ENCODE measurements at places on chromosomes 11 and 22.
A peak's percentile ranks its signal among the peaks of the same experiment; 100 is the strongest.

GRCh38 chr11:110773442-110773841, 61.2 kb upstream of the ARHGAP20 start:
- DNase-seq, result no peak

- DNase-seq, result no peak
Observed at GRCh38 chr11:130118636-130119387, 40.8 kb upstream of the ST14 start.

DNA sequence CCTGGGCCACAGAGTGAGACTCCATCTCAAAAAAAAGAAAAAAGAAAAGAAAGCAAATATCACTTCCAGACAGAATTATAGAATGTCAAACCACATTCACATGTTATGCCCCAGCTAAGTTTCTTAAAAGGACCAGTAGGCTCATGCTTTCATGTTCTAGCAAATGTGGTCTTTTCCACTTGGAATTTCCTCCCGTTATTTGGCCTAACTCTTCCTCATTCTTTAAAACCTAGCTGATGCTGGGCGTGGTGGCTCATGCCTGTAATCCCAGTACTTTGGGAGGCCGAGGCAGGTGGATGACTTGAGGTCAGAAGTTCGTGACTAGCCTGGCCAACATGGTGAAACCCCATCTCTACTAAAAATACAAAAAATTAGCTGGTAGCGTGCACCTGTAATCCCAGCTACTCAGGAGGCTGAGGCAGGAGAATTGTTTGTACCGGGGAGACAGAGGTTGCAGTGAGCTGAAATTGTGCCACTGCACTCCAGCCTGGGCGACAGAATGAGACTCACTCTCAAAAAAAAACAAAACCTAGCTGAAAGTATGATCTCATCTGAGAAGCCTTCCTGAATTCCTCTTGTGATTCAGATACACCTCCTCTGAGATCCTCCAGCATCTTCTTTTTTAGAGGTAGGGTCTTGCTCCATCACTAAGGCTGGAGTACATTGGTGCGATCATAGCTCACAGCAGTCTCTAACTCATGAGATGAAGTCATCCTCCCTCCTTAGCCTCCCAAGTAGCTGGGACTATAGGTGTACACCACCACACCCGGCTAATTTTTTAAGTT, 50.4 kb downstream of the FCHSD2 start:
- no peak for DNase-seq

DNA sequence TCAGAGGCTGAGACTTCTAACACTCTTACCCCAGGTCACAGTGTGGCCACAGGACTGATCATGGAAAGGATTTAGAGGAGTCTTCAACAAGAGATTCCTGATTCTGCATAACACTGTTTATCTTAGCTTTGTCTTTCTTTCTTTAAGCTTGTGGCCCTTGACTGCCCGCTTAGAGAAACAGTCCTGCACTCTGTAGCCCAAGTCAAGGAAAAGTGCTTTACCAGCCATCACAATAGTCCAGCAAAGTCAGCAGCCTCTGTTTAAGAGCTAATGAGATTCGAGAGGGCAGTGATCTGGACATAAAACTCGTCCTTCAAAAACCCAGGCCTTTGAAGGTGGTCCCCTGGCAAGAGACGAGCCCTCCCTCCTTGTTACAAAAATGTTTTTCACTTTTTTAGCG, 30.0 kb downstream of the PRDM10 start:
- no peak for DNase-seq

DNA sequence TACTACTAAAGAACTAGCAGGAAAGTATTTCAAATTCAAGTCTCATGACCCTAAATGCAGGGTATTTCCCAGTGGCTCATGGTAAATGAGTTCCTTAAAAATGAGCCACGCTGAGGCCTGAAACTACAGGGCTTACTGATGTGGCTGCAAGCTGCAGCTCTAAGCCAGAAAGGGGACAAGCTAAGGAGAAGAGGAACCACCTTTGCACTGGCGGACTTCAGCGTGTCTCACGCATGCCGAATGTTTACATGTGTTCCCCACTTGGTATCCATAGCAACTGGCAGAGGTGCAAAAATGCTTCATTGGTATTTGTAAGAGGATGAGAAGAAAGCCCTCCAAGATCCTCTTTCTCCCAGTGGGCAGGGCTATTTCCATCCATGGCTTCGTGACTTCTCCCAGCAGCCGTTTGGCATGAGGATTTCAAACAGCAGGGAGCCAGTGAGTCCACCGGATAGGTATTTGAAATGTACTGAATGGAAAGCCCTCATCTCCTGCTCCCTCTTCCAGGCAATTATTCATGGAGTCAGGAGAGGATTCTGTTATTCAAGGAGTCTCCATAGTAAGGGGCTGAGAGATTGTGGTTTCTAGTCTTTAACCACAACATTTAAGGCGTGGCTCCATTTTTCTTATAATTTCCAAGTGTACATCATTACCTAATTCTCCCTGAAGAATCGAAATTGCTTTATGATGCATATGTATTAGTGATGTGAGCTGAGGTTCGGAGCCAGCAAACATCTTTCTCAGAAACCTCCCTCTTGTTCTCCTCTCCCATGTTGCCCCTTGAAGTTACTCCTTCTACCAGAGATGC, 55.3 kb upstream of the CD44 start:
- DNase-seq, result no peak

DNA sequence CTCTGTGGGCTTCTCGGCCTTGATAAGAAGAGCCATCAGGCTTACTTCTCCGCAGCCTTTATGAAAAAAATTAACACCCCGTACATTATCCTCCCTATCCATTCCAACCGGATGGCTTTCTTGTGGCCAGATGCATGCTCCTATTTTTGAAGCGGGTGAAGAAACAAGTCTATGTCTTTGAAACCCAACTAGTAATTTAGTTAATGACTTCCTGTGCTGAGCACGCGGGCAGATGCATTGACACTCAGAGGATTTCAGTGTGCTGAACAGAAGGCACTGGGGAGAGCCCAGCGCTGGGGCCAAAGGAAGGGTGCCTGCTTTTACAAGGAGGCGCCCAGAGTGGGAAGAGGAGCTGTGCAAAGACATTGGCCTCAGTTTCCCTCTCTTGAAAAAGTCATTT, 53.3 kb downstream of the ARHGAP8 start:
- DNase-seq, result no peak

- DNase-seq, result no peak
Observed at GRCh38 chr11:67352546-67353316, 615 bp downstream of the POLD4 start.

DNA sequence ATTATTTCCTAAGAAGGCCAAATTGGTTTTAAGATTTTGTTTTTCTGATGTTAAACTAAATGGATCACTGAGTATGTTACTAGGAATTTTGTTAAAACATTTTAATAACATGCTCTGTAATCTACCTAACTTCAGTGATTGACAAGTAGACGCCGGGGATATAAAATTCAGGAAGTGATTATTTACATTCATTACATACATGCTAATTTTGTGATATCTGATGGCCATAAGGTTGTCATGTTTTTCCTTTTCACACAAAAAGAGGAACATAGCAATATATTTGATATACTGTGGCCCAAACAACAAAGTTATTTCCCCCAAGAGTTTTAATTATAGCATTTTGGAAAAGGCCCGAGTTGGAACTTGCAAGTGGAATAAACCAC, 12.1 kb downstream of the SCUBE1 start:
- no peak for DNase-seq

GRCh38 chr11:77309401-77310085, 8.1 kb upstream of the GDPD4 start:
- no peak for DNase-seq

- no peak for DNase-seq
Observed at GRCh38 chr11:134275188-134275533, 1.0 kb upstream of the GLB1L3 start.

GRCh38 chr11:47375020-47375419, 3.3 kb downstream of the SPI1 start:
- DNase-seq, result no peak

DNA sequence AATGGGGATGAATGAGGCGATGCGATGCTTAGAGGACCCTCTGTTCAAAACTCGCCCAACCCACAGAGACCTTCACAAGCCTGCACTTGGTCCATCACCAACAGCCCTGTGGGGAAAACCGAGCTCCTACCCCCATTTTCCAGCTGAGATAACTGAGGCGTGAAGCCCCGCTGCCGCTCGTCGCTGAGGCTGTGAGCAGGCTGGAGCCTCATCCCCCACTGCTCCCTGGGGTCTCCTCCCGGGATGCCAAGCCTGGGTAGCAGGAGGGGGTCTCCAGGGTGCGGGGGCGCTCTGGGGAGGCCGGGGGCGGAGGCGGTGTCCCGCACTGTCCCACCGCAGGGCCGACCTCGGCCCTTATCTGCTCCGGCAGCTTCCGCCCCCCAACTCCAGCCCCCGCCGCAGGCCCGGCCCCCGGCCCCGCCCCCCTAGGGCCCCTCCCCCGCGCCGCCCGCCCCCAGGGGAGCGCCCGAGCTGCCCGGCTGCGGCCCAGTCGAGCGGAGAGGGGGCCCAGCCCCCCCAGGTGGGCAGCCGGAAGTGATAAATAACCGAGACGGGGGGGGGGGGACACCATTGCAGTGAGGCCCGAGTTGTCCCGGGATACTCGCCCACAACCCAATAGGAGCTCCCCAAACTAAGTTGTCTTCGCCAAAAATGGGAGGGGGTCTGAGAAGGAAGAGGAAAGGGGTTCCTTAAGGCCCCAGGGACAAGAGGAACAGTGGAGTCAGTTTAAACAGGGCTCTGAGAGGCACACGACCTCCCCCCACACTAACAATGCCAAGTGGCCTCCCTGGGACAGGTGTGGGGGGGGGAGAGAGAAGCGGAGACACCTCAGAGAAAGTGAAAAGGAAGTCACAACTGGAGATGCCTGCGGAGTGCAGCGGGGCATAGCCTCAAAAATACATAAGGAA, 8.3 kb upstream of the SLC39A13 start:
- DNase-seq, result no peak

DNA sequence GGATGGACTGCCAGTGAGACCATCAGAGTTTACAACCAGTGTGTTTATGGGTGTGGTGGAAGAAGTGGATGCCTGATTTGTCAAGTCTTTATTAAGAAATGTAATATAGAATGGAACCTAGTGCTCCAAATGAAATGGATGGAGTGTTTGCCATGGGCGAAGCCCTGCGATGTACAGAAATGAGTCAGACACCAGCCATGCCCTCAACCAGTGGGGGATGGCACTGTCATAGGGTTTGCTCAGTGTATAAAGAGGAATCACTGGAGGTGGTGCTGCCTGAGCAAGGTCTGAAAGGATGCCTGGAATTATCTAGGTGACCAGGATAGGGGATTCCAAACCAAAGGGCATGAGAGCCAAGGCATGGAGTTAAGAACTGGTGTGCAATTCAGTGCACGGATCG, 120.9 kb upstream of the MTNR1B start:
- no peak for DNase-seq

DNA sequence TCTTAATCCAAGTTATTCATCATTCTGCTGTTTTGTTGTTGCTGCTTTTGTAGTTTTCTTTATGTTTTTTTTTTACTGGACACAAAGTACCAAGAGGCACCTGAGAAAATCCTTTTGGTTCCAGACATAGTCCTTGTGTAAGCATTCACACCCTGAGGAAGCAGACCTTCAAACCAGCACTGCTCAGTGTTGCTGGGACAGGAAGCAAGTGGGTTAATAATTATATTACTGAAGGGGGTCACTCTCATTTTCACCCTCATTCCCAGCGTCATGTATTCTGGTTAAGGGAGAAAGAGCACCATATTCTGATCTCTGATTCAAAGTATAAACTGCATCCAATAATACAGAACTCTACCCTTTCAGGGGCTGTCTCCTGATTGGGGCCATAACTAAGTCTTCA, 5.9 kb upstream of the ALKBH3 start:
- no peak for DNase-seq

DNA sequence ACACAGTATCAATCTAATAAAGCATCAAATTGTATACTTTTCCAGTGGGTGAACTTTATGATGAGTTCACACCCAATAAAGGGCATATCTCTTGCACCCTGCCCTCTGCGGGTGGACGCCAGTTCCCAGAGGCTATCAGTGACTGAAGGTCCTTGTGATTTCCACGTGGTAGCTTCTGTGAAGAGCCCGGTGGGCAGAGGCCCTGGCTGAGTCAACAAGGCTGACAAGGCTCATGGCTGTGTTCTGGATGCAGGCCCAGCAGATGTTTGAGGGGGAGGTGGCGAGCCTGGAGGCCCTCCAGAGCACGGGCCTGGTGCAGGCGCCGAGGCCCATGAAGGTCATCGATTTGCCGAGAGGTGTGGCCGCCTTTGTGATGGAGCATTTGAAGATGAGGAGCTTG, 71.4 kb downstream of the PIWIL3 start:
- peak; percentile 49 for DNase-seq
